Vein endothelial cell (primary cell): ENCODE measurements at places on chromosomes 4 and X. TPM values are rescaled to one million over a fixed set of nuclear protein-coding genes. Genes with fewer than 3 reads are reported as not detected.

TEX11 gene
- not detected in 2 replicates for total RNA-seq

PARM1 gene
- total RNA-seq: 0.19 and 0.33 TPM in 2 replicates

ALG13 gene
- total RNA-seq: 46.5 and 51.3 TPM in 2 replicates

RASGEF1B gene
- 0.29 and 0.33 TPM in 2 replicates for total RNA-seq

TLL1 gene
- total RNA-seq: 13.4 and 15.7 TPM in 2 replicates

SSX3 gene
- not detected in 2 replicates for total RNA-seq

IL9R gene
- 0.10 TPM in 1 of 2 replicates, not detected in the other for total RNA-seq

DMRTC1B gene
- total RNA-seq: not detected in 2 replicates

PCDH11X gene
- total RNA-seq: not detected in 2 replicates

SYP gene
- under 0.01 and 0.10 TPM in 2 replicates for total RNA-seq

GRPEL1 gene
- 30.4 and 37.5 TPM in 2 replicates for total RNA-seq

MAGEC2 gene
- total RNA-seq: not detected in 2 replicates

ADH4 gene
- not detected in 2 replicates for total RNA-seq

MAGEA10 gene
- total RNA-seq: not detected in 2 replicates

TKTL1 gene
- total RNA-seq: 0.10 TPM in 1 of 2 replicates, not detected in the other

FAM241A gene
- total RNA-seq: 16.0 and 26.7 TPM in 2 replicates

AVPR2 gene
- total RNA-seq: not detected in 2 replicates

LNX1 gene
- 0.65 and 0.76 TPM in 2 replicates for total RNA-seq

MAGEB1 gene
- total RNA-seq: not detected in 2 replicates

ERCC6L gene
- 2.3 and 6.3 TPM in 2 replicates for total RNA-seq

ABLIM2 gene
- 1.3 and 1.5 TPM in 2 replicates for total RNA-seq
